ENCODE measurements at places on chromosomes 12 and 14.

DNA sequence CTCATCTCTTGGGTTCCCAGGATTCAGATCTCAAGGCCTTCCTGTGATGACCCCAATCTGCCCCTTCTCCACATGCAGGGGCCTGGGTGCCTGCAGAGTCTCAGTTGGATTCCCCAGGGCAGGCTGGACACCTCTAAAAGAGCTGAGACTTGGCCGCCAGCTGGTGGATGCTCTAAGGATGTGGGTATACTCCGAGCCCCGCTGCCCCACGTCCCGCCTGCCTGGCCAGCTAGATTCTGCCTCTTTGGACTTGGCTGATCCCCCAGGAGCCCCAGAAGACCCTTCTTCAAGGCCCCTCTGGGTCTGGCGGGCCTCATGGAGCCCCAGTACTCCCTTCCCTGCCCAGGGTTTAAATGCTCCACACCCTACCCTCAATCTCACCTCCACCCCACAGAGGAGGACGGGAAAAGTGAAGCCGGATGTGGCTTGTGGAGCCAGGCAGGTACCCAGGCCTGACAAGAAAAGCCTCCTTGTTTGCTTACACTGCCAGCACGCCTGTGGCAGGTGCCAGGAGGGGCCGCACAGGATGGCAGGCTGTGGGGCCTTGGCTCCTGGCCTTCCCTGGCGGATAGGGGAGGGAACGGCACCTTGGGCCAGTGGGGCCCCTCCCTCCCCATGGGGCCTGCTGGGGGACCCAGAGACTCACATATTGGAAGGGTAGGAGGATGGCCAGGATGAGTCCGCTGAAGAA lies 15.1 kb downstream of the FAIM2 start:
- no peak for DNase-seq

DNA sequence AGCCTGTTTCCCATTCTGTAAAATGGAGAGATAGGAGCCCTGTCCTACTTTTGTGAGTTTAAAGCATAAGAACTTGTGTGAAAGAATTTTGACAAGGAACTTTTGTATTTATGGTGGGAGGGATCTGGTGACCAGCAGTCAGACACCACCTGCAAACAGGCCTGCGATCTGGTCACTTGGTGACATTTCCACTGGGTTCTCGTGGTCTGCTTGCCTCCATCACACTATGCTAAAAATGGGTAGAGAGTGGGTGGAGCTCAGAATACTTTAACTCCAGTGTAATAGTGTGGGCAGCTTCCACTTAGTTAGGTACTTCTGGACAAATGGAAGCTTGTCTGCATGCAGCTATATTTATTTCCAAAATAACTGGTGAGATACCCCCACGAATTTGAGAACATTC lies 26.5 kb upstream of the PLXNC1 start:
- no peak for DNase-seq

DNA sequence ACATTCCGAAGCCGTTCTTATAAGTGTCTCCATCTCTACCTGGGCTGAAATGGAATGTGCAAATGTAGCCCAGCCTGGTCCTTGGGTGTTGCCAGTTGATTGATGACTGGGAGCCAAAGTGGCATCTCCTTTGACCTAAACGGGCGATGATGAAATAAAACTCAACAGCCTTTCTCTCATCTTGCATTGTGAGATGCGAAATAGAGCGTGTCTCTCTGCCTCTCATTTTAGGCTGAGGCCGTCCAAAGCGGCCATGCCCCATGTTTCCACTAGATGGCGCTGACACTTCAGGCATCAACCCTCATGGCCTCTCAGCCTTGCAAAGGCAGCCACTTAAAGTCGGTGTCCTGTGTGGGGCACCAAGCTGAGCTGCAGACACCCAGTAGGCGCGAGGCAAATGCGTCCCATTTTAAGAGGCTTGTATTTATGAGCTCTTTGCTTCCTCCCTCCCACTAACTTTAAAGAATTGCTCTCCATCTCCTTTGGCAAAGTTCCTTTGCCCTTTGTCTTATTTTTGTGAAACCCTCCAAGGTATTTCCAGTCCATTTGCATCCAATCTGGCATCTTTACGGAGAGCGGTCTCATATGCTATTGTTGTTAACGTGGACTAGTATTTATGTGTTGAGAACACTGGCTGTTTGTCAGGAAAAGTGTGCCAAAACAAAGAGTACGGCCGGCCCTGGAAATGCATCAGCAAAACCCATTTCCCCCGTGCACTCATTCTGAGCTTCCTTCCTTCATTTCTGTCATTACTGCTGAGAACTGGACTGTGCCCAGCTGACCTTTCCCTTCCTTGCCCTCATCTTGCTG lies 25.0 kb downstream of the GPRC5A start:
- DNase-seq = peak; percentile 91

GRCh38 chr14:43475757-43476156 lies 1031.3 kb downstream of the FSCB start:
- no peak for DNase-seq

DNA sequence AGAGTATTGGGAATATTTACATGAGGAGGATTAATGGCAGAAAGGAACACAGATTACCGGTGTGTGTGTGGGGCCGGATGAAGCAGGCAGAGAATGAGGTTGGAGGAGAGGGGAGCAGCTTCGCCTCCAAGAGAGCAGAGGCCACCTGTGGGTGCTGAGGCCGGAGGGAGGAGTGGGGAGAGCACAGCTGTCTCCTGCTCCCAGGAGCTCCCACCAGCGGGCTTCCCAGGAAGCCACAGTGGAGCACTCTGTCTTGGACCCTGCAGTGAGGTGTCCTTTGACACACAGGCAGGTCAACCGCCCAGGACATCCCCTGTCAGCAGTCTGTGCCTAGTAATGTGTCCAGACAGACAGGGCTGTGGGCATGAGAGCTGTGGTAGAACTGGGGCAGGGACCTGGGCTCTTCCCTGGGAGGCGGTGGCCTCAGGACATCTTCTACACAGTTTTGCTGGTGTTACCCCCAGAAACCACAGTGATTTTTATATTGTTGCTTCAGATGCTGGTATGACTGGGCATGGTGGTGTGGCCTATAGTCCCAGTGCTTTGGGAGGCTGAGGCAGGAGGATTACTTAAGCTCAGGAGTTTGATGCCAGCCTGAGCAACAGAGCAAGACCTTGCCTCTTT lies 18.5 kb upstream of the AMN start:
- DNase-seq = no peak

- DNase-seq = no peak
Measured at GRCh38 chr14:31265701-31266398, 58.3 kb upstream of the HECTD1 start.

DNA sequence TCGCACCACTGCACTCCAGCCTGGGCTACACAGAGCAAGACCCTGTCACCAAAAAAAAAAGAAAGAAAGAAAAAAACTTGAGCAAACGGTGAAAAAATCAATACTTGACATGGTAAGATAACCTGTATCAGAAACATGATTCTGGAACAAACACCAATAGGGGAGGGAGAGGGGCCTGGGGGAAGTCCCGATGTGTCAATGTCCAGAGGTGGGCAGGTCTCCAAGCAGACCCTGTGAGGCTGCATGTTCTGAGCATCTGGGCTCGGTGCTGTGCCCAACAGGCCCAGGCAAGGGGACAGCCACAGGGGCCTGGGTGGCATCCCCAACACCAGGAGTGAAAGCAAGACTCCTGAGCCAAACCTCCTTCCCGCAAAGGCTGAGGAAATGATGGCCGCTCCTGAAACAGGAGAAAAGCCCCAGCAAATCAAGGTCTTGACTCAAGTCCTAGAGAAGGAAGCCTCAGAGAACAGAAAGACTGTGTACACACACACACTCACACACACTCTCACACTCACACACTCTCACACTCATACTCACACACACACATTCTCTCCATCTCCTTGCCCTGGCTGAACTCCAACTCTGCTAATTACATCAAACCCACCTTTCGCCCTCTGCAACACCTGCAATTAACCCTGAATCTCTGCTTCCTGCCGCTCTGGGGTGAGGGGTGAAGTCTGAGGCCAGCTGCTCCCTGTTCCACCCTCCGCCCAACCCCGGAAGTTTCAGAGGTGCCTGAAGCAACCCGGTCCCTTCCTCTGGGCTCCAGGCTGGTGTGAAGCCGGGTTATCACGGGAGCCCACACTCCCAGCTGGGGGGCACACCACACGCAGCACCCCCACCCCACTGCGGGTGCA lies 20.4 kb downstream of the CCDC88C start:
- DNase-seq = no peak

DNA sequence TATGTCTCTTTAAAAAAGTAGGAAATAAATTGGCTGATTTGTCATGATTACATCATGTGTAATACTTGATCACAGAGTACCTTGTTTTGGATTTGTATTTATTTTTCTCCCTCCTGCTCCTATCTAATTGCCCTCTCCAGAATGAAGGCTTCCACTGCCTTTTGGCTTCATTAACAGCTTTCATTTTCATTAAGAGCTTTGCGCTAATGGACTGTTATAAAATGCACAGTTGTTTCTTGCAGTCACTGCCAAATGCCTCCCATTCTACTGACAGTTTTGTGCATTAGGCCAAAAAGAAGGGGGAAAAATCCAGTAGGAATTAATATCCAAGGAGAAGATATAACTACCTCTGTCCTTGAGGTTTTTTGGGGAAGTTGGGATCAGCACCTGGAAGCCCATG lies 159.2 kb downstream of the NRXN3 start:
- no peak for DNase-seq

- no peak for DNase-seq
Measured at GRCh38 chr14:100268591-100269207, 29.8 kb downstream of the YY1 start.

- peak; percentile 65 for DNase-seq
Measured at GRCh38 chr12:109291521-109292341, 17.4 kb downstream of the FOXN4 start.

DNA sequence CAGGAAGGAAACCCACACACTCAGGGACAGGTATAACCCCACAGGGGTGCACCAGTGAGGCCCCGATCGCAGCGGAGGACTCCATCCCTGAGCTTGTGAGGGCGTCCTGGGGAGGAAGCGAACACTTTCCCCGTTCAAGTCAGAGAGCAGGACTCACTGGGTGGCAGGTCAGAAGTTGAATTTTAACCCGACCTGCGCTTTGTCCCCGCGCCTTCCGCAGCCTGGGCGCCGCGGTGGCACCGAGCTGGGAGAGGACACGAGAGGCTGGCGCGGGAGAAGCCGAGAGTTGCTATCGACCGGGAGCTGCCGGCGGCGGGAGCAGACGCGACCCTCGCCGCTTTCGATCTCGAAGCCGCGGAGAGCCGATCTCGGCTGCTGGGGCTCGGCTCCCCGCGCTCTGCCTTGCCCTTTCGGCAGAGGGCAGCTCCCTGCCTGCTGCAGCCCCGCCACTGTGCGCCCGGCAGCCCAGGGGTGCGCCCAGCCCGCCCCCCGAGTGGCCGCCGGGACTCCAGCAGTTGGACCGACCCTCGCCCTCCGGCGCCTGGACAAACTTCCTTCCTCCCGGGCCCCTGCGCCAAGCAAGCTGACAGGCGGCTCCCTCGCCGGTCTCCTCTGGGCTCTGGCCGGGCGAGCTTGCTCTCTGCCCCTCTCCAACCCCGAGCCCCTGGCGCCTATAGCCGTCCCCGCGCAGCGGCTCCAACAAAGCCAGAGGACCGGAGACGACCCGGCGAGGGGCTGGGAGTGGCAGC lies 918 bp downstream of the LIN7A start:
- peak; percentile 26 for DNase-seq

DNA sequence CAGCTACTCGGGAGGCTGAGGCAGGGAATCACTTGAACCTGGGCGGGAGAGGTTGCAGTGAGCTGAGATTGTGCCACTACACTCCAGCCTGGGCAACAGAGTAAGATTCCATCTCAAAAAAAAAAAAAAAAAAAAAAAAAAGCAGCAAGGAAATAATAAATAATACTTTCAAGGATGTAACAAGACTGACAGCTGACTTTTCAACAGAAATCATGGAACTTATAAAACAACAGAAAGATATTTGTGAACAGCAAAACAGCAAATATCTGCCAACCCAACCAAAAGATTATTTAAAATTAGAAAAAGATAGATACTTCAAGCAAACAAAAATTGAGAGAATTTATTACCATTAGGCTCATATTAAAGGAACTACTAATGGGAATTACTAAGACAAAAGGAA lies 115.1 kb downstream of the TSHR start:
- DNase-seq = no peak

- no peak for DNase-seq
Measured at GRCh38 chr14:72483311-72483710, 410.6 kb downstream of the DPF3 start.

- no peak for DNase-seq
Measured at GRCh38 chr14:70893858-70894291, 13.4 kb upstream of the PCNX1 start.

GRCh38 chr12:124293286-124294003 lies 1.4 kb upstream of the RFLNA start:
- DNase-seq = no peak

DNA sequence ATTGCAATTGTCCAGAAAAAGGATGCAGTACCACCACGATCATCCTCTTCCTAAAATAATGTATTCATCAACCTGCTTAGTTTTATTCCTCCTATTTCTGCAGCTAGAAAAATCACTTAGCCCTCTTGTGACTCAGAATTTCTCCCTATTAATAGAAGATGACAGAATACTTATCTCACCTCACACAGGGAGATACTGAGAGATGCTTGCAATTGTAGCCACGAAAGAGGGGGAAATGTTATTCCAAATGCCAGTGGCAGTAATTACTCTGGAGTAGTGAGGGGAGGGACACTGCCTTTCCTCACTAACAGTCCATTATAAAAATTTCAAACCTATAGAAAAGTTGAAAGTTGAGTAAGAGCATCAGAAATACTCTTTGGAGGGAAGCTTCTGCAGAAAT lies 11.8 kb upstream of the DUSP6 start:
- no peak for DNase-seq

GRCh38 chr12:72330301-72330700 lies 58.1 kb downstream of the TRHDE start:
- DNase-seq = no peak

DNA sequence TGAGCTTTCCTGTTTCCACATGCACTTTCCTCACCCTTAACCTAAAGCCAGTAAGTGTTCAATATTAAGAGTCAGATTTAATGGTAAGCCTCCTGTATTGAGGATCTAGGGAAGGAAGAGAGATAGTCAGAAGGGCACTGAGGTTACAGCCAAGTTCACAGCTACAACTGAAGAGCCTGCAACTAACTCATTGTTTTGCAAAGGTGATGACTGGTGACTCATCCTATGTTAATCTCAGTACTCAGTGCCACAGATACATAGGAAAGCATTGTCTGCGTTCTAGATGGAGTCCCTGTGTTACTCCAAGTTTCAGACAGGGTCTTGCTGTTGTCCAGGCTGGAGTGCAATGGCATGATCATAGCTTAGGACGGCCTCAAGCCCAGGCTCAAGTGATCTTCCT lies 157.0 kb upstream of the RBM19 start:
- no peak for DNase-seq

DNA sequence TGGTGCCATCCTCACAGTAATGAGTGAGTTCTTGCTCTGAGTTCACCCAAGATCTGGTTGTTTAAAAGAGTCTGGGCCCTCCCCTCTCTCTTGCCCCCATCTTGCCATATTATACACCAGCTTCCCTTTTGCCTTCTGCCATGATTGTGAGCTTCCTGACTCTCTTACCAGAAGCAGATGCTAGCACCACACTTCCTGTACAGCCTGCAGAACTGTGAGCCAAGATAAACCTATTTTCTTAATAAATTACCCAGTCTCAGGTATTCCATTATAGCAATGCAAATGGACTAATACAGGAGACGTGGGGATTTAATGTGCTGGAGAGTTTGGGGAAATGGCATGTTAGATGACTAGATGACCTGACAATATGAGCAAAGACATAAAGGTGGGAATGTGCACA lies 12.8 kb downstream of the SLC4A8 start:
- peak; percentile 49 for DNase-seq

GRCh38 chr14:101174522-101174838 lies 271.0 kb upstream of the RTL1 start:
- DNase-seq = no peak

GRCh38 chr12:47729233-47729632 lies 3.9 kb upstream of the ENDOU start:
- DNase-seq = no peak

All from lung microvascular endothelial cell (primary cell).